Activated CD8-positive, alpha-beta T cell treated with anti-CD3 and anti-CD28 coated beads, Interleukin-2, amount 10 ng/mL, durations not matched to agents 7 days and 5 days (primary cell): ENCODE measurements at places on chromosomes 7 and 10.
A peak's percentile ranks its signal among the peaks of the same experiment; 100 is the strongest.

GRCh38 chr7:120960714-120961113, 10.1 kb downstream of the ING3 start:
- no peak overlapping the region for H3K27ac ChIP-seq
- no peaks in the 10 kb centered on the region for H3K4me1 ChIP-seq
- peaks cover 29% of the 10 kb centered on the region for H3K36me3 ChIP-seq
- no peaks in the 10 kb centered on the region for H3K27me3 ChIP-seq

DNA sequence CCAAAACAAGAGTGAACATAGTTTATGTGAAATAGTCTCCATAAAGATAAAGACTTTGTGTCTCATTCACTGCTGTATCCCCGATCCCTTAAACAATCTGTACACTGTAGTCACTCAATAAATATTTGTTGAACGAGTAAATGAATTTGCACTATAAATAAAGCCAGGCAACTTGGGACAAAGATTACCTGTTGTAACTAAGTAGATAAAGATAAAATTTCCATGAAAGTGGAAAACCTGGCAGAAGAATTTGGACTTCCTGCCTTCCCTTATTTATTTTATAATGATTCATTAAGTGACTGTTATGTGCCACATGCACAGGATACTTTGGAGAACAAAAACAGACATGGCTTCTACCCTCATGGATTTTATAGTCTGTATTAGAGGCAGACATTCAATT, 277.7 kb upstream of the KAT6B start:
- no peaks in the 10 kb centered on the region for H3K27me3 ChIP-seq
- no peak overlapping the region for H3K27ac ChIP-seq
- H3K4me1 ChIP-seq, result peaks cover 5% of the 10 kb centered on the region
- DNase-seq, result no peak
- H3K4me3 ChIP-seq, result no peak overlapping the region
- H3K36me3 ChIP-seq, result peaks cover 9% of the 10 kb centered on the region

- peak; percentile 22 for DNase-seq
- peak overlapping the region; percentile 64 for H3K27ac ChIP-seq
- no peak overlapping the region for H3K4me3 ChIP-seq
- no peaks in the 10 kb centered on the region for H3K27me3 ChIP-seq
- peaks cover 56% of the 10 kb centered on the region for H3K4me1 ChIP-seq
These were observed 27.3 kb upstream of the KMT2E start for GRCh38 chr7:104986628-104987259.

- H3K4me3 ChIP-seq, result no peak overlapping the region
- no peaks in the 10 kb centered on the region for H3K27me3 ChIP-seq
- no peaks in the 10 kb centered on the region for H3K4me1 ChIP-seq
- DNase-seq, result no peak
These were observed 146.6 kb upstream of the AUTS2 start for GRCh38 chr7:69451715-69452114.

- no peak for DNase-seq
- H3K27me3 ChIP-seq, result peaks cover 15% of the 10 kb centered on the region
- no peak overlapping the region for H3K27ac ChIP-seq
- H3K36me3 ChIP-seq, result no peaks in the 10 kb centered on the region
- H3K4me1 ChIP-seq, result no peaks in the 10 kb centered on the region
These were observed 9.3 kb upstream of the RTKN2 start for GRCh38 chr10:62277971-62278370.

- DNase-seq, result no peak
- no peak overlapping the region for H3K27ac ChIP-seq
- no peaks in the 10 kb centered on the region for H3K27me3 ChIP-seq
- H3K4me3 ChIP-seq, result no peak overlapping the region
- H3K4me1 ChIP-seq, result no peaks in the 10 kb centered on the region
- H3K36me3 ChIP-seq, result no peaks in the 10 kb centered on the region
These were observed 892.6 kb downstream of the XPNPEP1 start for GRCh38 chr10:109030581-109031210.

GRCh38 chr7:141123522-141123921, 49.7 kb downstream of the TMEM178B start:
- H3K36me3 ChIP-seq, result no peaks in the 10 kb centered on the region
- no peak overlapping the region for H3K27ac ChIP-seq
- no peak for DNase-seq
- H3K4me1 ChIP-seq, result no peaks in the 10 kb centered on the region
- no peak overlapping the region for H3K4me3 ChIP-seq

DNA sequence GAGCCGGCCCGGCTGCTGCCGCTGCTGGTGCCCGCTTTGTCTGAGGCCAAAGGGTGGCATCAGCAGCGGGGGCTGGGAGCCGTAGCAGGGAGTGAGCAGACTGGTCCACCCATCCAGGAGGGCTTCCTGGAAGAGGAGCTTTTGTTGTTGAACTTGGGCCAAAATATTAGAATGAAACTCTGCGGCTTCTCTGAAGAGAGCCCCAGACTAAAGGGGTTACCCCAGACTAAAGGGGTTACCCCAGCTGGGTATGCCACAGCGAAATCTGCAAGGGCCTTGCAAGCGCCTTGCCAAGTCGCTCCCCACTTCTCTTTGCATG, 154.7 kb upstream of the ZMIZ1 start:
- H3K4me3 ChIP-seq, result no peak overlapping the region
- H3K4me1 ChIP-seq, result no peaks in the 10 kb centered on the region
- H3K27ac ChIP-seq, result no peak overlapping the region
- DNase-seq, result no peak
- H3K27me3 ChIP-seq, result peaks cover 3% of the 10 kb centered on the region

GRCh38 chr7:92723943-92724342, 112.4 kb downstream of the CDK6 start:
- H3K4me3 ChIP-seq, result no peak overlapping the region
- H3K27me3 ChIP-seq, result no peaks in the 10 kb centered on the region
- no peak overlapping the region for H3K27ac ChIP-seq
- H3K4me1 ChIP-seq, result peaks cover 34% of the 10 kb centered on the region

GRCh38 chr10:456486-456885, 233.0 kb downstream of the DIP2C start:
- H3K27me3 ChIP-seq, result peaks cover 31% of the 10 kb centered on the region
- H3K4me3 ChIP-seq, result no peak overlapping the region
